Ovary (tissue), 10 donors: ENCODE measurements at places on chromosomes 1 and 21.

- no peaks in the 10 kb centered on the region for H3K4me1 ChIP-seq
- H3K27ac ChIP-seq = no peak overlapping the region
- no peak overlapping the region for H3K4me3 ChIP-seq
- no peaks in the 10 kb centered on the region for H3K36me3 ChIP-seq
Observed at GRCh38 chr1:111600886-111601386, 18.7 kb upstream of the RAP1A start.

DNA sequence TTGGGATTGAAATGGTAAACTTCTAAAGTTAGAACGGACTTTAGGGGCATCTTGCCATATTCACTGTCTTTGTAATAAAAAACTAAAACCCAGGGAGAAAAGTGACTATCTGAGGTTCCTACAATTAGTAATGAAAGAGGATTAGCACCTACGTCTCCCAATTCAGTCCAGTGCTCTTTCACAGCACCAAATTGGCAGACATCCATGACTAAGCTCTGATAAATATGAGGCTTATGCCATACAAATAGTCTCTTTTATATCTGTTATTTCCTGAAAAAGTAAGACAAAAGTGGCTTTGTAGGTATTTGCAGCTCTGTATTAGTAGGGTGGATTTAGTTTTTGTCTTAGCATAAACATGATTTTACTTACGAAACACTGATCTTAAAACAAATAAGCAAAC is 315.0 kb upstream of the NRIP1 start:
- no peaks in the 10 kb centered on the region for H3K4me1 ChIP-seq
- H3K4me3 ChIP-seq = no peak overlapping the region
- no peaks in the 10 kb centered on the region for H3K27me3 ChIP-seq
- H3K27ac ChIP-seq = no peak overlapping the region
- H3K36me3 ChIP-seq = no peaks in the 10 kb centered on the region
- no peak for DNase-seq

DNA sequence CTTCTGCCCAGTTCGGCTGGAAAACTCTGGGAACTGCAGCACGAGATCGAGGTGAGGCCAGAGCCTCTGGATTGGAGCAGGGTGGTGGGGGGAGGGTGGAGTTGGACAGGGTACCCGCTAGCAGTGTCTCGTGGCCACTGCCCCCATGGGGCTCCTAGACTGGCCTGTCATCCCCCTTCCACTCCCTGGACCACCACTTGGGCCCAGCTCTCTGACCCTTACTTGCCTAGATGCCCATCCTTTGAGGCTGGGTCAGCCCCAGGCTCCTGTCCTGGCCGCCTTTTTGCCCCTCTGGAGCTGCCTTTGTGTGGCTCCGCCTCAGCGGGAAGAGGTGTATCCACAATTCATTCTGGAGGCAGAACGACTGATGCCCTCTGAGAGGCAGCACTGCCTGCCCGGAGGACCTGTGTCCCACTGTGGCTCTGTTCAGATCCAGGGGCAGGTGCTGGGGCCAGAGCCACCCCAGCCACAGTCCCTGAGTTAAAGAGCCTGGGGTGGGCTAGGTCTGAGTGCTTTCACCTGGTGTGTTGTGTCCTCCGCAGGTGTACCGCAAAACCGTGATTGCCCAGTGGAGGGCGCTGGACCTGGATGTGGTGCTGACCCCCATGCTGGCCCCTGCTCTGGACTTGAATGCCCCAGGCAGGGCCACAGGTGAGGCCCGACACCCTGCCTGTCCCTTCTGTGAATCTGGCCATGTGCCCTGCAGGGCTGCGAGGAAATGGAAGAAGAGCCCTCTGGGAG is 17.7 kb downstream of the FAAH start:
- no peak overlapping the region for H3K4me3 ChIP-seq
- no peaks in the 10 kb centered on the region for H3K4me1 ChIP-seq
- DNase-seq = no peak
- H3K27ac ChIP-seq = no peak overlapping the region
- H3K36me3 ChIP-seq = no peaks in the 10 kb centered on the region

- H3K4me3 ChIP-seq = no peak overlapping the region
- no peak overlapping the region for H3K27ac ChIP-seq
- no peaks in the 10 kb centered on the region for H3K27me3 ChIP-seq
- H3K4me1 ChIP-seq = no peaks in the 10 kb centered on the region
Observed at GRCh38 chr1:16420424-16421118, 16.7 kb downstream of the SPATA21 start.

DNA sequence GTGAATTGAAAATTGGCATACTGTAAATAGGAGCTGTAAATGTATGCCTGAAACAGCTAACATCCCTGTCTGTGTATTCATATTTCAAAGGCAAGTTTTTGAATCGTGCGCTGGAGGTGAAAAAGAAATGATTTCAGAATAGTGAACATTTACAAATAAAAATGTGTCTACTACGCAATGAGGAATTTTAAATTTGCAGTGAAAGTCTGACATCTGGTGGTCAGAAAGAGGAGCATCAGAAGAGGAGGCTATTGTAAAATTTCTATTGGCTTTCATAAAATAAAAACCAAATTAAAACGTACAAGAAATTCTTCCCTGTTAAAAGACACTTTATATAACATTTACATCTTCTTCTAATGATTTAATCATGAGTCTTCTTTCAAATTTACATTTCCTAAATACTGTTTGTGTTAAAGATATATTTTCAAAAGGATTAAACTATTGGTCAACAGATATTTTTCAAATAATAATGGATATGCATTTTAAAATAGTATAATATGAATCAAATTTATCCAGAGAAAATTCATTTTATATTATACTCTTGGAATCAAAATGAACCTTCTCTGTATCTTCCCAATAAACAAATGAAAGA is 113.7 kb upstream of the RRP15 start:
- no peaks in the 10 kb centered on the region for H3K36me3 ChIP-seq
- H3K4me3 ChIP-seq = no peak overlapping the region
- no peak for DNase-seq

DNA sequence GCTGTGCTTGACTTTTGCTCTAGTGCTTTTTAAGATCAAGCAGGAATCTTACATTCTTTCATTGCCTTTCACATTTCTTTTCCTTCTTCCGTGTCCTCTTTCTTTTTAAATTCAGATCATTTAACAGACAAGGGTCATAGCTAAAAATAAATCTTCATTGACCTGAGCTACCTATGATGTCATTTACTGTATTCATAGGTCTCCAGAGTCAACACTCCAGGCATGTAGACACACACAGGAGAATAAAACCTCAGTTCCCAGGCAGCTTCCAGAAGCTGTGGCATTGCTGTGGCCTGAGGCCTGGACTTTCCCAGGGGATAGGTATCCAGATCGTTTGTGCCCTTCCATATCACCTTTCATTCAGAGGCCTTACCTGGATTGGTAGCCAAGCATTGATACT is 38.5 kb upstream of the ENAH start:
- H3K27ac ChIP-seq = no peak overlapping the region
- no peaks in the 10 kb centered on the region for H3K36me3 ChIP-seq
- no peaks in the 10 kb centered on the region for H3K27me3 ChIP-seq
- no peak overlapping the region for H3K4me3 ChIP-seq
- H3K4me1 ChIP-seq = peaks cover 14% of the 10 kb centered on the region
- no peak for DNase-seq
